ENCODE measurements at places on chromosomes 5 and 9.

GRCh38 chr5:172798422-172799215 is 27.6 kb upstream of the DUSP1 start:
- DNase-seq = no peak

DNA sequence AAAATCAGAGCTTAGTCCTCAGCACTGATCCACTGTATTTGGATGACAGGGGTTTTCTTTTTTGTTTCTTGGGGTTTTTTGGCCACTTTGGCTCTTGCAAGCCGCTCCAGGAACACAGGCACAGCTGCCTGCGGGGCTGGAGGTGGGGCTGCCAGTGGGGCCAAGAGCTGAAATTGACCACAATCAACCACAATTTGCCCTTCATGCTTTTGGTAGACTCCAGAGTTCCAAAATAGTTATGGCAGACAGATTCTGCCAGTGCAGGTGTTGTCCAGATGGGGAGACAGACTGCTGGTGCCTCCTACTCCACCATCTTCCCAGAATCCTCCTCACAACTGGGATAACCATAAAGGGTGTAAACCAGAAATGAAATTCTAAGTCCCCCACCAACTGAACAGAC is 36.5 kb downstream of the PLEKHG4B start:
- no peak for DNase-seq

DNA sequence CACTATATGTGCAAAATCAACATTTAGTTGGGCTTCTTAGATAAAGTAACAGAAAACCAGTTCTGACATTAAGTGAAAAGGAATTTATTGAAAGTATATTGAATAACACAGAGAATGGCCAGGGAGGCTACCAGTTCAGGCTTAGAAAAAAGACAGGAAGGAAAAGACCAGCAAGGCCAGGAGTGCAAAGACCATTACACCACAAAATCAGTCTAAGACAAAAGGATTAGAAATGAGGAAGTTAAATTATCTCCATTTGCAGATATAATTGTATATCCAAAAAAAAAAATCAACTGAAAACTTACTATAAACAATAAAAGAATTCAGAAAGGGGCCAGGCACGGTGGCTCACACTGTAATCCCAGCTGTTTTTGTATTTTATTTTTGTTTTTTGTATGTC is 4.8 kb upstream of the TEX10 start:
- no peak for DNase-seq

DNA sequence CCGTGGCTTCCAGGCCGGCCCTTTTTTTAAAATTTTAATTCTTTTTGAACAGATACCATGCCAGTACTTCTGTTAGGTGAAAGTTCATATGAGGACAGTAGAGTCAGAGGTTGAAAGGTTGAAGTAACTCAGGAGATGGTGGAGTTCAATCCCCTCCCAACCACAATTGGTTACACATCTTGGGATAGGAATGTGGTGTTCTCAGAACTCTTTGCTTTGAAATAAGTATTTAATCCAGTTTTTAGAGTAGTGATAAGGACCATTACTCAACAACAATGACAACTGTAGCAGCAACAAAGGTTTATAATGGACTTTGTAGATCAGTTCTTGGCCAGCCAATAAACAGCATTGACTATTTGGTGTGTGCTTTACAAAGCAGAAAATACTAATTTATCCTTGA is 116.0 kb downstream of the ARHGAP26 start:
- no peak for DNase-seq

- no peak for DNase-seq
Observed at GRCh38 chr9:88535226-88536022, 446 bp downstream of the NXNL2 start.

- DNase-seq = no peak
Observed at GRCh38 chr5:7078901-7079300, 317.0 kb upstream of the ADCY2 start.
